Activated CD4-positive, alpha-beta T cell treated with anti-CD3 and anti-CD28 coated beads for 4 hours (primary cell): ENCODE measurements at places on chromosomes 3 and 15.

DNA sequence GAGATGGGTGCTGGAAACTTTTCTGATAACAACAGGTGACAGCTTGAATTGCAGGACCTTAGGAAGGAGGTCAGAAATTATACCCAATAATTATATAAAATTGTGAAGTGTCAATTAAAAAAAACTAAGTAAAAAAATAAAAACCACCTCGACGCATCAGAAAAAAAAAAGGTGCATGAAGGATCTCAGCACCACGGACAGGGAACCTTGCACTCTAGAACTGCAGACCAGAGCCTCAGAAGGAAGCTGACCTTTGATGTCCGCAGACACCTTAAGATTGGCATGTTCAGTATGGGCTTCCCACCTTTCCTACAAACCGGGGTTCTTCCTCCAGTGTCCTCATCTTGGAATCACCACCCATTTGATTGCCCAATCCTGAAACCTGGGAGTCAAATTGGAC, 60.9 kb downstream of the SCN10A start:
- DNase-seq: no peak

DNA sequence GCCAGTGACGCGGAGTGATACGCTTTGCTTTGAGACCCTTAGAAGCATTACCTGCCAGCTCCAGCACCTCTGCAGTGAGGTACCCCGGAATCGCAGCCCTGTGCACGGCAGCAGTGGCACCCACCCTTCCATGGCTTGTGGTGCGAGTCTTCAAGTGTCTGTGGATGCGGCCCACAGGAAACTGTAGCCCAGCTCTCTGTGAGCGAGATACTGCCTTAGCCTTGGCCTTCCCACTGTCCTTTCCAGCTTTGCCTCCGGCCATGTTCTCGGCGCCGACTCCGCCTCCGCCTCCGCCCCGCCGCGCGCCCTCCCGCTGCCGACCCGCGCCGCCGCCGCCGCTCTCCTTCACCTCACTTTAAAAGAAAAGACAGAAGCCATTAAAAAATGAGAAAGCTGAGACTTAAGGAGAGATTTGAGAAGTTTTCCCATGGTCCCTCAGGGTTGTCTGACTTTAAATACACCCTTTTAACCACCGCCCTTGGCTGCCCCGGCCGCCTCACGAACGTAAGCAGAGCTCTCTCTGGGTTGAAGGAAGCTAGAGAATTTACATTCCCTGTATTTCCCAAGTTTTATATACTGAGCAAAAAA, 78.5 kb upstream of the FAM174B start:
- DNase-seq: no peak

DNA sequence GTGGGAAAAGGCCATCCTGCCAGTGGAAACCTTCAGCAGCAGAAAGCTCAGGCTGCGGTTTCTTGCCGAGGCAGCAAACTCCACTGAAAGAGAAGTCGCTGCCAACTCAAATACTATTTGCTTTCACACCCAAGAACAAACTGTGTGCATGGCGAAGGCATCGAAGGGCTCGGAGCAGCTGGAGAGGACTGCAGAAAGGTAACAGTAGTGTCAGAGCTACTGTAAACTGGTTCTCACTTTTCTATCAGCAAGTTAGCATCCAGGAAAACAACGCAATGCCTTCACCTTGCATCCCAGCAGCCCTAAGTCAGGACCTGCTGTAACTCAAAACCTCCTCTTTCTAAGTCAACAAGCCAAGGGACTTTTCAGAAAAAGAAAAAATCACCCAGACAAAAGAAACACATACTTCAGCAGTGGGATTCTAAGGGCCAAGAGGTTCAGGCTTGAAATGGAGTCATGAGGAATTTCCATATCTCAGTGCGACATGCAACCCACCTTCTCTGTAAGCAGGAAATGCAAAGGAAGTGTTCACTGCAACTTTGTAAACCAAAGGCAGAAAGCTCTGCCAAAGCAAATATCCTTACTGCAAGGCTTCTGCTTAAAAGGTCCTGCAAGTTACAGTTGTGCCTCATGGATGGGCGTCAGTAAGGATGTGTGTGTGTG, 193.5 kb downstream of the FOXP1 start:
- DNase-seq: no peak

DNA sequence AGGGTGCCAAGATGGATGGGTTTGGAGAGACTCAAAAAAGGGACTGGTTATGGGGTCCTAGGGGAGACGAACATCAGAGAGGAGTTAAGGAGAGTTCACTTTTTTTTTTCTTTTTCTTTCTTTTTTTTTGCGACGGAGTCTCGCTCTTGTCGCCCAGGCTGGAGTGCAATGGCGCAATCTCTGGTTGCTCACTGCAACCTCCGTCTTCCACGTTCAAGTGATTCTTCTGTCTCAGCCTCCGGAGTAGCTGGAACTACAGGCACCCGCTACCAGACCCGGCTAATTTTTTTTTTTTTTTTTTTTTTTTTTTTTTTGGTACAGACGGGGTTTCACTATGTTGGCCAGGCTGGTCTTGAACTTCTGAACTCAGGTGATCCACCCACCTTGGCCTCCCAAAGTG, 1.2 kb downstream of the SPINT1 start:
- DNase-seq: no peak

- DNase-seq: no peak
These were observed 397.7 kb downstream of the MAGI1 start for GRCh38 chr3:65641045-65641444.

DNA sequence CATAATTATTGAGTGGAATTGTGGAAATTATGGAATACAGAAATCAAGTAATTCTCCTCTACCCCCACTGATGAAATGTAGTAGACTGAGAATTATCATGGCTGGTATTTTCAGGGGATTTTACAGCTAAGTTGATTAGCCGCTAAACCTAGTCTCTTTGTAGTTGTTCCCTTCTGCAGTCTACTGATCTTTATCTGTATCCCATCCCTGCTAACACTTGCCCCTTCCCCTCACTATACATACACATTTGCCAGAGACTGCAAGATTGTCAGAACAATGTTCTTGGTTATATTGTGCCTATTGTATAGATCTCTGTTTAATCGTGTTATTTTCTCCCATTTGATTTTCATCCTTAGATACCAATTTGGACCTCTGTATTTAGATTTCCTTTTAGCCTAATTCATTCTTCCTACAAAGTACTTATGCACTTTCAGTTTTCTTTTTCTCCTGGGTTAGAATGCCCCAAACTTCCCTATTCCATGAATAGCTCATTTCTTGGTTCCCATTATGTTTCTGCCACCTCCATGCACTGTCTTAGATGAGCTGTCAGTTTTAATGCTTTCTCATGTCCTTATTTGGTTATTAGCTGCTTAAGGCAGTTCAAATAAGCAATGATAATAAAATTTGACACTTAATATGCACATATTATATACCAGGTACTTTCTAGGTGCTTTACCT, 86.9 kb downstream of the CDIN1 start:
- DNase-seq: no peak

- no peak for DNase-seq
These were observed 861.8 kb downstream of the SQOR start for GRCh38 chr15:46496491-46497115.

DNA sequence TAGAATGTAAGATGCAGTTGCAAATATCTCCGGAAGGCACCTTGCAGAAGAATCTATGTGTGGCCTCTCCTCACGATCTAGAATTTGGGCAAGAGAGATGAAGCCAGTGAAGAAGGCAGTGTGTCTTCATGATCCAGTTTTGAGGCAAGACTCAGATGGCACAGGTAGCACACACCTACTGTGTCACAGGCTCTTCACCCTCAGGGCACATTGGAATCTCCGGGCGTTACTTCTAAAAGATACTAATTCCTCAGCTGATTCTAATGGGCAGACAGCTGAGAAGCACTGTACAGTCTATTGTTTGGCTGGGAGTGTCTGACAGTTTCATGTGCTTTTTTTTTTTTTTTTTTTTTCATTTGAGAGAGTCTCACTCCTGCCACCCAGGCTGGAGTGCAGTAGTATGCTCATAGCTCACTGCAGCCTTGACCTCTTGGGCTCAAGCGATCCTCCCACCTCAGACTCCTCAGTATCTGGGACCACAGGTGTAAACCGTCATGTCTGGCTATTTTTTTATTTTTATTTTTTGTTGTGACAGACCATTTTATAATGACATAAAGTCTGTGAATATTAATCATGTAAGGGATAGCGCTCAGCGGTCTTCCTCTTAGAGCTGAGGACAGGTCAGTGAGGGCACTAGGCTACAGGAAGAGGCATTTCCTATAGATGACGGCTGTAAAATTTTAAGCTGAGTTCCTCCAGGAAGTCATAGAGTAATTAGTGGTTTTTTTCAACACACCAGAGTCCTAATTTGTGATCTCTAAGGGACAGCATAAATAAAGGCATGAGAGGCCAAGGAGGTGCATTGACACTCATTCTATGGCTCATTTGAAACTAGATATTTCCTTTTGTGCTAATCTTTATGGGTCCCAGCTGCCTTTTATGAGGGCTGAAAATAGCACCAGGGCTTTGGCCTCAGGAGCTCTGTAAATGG, 4.0 kb downstream of the C3orf52 start:
- DNase-seq: no peak

GRCh38 chr3:10602271-10602670, 96.9 kb upstream of the ATP2B2 start:
- no peak for DNase-seq

DNA sequence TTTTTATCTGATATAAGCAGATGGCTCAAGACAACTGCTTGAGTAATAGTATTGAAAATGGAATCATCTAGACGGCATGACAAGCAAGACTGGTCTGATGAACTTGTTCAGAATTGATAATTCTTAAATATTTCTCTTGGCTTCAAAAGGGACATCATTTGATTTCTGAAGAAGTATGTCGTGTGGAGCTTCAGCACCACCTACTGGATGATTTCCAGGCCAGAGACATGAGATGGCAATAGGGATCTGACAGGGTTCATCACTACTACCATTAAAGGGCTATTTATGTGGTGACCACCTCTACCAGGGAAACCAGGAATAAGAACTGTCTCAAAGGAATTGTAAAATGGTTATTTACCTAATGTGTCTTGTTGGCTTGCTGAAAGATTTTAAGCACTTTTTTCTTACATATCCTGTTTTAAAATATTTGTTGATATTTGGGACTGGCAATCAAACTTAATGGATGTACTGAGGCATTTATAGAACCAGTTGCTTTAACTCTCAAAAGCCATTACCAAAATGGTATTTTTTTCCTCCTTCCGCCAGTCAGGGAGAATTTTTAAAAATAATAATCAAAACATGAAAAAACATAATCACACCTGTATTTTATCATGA, 99.5 kb upstream of the FAM98B start:
- DNase-seq: peak; percentile 58

DNA sequence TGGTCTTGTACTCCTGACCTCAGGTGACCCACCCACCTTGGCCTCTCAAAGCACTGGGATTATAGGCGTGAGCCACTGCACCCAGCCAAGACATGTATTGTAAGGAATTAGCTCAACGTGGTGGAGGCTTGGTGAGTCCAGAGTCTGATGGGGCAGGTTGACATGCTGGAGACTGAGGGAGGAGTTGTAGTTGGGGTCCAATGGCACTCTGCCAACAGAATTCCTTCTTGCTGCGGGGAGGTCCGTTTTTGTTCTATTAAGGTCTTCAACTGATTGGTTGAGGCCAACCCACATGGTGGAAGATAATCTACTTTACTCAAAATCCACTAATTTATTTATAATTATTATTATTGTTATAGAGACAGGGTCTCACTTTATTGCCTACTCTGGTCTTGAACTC, 30.1 kb downstream of the PLA2G4D start:
- DNase-seq: no peak

GRCh38 chr3:134485075-134485717, 589 bp downstream of the ANAPC13 start:
- DNase-seq: no peak

DNA sequence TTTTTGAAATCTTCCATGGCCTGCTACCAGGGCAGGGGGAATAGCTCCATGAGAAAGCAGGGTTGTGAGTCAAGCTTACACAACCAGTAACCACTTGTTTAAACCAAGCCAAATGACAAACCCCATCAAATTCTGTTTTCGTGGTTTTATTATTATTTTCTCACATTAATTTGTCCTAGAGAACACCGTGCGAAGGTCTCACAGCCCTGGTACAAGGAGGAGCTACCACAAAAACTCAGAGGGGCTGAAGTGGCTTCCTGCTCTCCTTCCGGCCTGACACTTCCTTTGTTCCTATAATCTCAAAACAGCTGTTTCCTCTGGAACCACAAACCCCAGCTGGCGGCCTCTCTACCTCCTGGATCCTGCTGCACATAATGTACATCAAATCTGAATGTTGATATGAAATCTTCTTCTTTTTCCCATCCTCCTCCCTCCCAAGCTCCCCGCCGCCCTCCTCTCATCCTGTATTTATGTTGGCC, 375.9 kb downstream of the MCTP2 start:
- DNase-seq: no peak

DNA sequence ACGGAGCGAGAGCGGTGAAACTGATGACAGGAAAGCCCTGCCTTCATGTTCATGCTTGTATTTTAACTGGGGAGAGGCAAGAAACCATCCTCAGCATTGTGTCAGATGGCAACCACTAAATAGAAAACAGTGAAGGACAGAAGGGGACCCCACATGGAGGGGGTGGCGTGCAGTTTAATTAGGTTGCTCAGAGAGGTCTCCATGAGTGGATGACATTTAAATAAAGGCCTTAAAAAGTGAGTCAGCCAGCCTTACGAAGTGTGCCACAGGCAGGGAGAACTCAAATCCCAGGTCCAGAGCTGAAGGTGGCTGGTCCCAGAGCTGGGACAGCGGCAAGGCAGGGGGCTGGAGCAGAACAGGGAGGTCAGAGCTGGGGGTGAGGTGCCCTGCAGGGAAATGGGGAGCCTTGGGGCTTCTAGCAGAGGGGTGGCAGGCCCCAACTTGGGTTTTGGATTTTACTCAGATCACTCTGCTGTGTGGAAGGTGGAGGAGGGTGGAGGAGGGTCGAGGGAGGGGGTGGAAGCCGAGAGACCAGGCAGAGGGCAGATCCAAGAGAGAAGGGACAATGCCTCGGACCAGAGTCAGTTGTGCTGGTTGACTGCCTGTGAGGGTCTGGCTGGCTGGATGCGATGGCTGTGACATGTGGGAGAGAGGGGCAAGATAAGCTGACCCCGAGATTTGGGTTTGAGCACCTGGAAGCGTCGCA, 73.7 kb downstream of the KLF13 start:
- DNase-seq: no peak

- no peak for DNase-seq
These were observed 206.6 kb downstream of the GBE1 start for GRCh38 chr3:81554801-81555200.

GRCh38 chr3:38548154-38548931, 52.2 kb downstream of the EXOG start:
- no peak for DNase-seq

- no peak for DNase-seq
These were observed 441.3 kb downstream of the MAGI1 start for GRCh38 chr3:65597226-65597951.

- DNase-seq: no peak
These were observed 6.8 kb upstream of the MFSD1 start for GRCh38 chr3:158794936-158795518.

- no peak for DNase-seq
These were observed 145.0 kb downstream of the LRRK1 start for GRCh38 chr15:101063891-101064794.
